ENCODE measurements at places on chromosomes 2 and 18. TPM values are rescaled to one million over a fixed set of nuclear protein-coding genes. Genes with fewer than 3 reads are reported as not detected.

The ANKRD30BL gene
- total RNA-seq = not detected

The RBMS1 gene
- total RNA-seq = 23.5 TPM

The GPR35 gene
- 2.4 TPM for total RNA-seq

The RNF144A gene
- total RNA-seq = 3.1 TPM

The ANKRD62 gene
- total RNA-seq = under 0.01 TPM

The MYOM1 gene
- total RNA-seq = 48.4 TPM

The FAHD2B gene
- 4.1 TPM for total RNA-seq

The VWA3B gene
- not detected for total RNA-seq

The CROCC2 gene
- 0.08 TPM for total RNA-seq

The CD226 gene
- total RNA-seq = 4.4 TPM

The PROM2 gene
- 0.19 TPM for total RNA-seq

The ABCG5 gene
- total RNA-seq = 15.4 TPM

Measured in liver (tissue), 10 donors.